ENCODE measurements at places on chromosomes 7 and 10.

- DNase-seq, result no peak
Measured at GRCh38 chr10:97683556-97684367, 3.3 kb downstream of the AVPI1 start.

DNA sequence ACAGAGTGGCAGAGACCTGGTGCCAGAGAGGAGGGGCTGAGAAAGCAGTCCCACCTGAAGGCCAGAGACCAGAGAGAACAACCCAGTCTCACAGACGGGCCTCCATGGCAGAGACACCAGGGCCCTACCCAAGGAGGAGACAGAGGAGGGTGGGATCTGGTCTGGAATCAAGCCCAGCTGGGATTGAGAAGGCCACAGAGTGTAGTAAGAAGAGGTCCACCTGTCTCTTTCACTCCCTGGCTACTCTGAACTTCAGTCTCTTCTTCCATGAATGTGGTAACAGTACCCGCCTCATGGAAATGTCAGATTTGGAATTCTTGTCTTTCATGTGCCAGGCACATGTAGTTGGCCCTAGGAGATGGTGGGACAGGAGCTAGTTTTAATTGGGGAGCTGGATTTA, 55.6 kb downstream of the CLIP2 start:
- no peak for DNase-seq

GRCh38 chr10:124614003-124614659, 130.0 kb downstream of the FAM53B start:
- no peak for DNase-seq

GRCh38 chr10:34644224-34644623, 170.9 kb downstream of the PARD3 start:
- no peak for DNase-seq

GRCh38 chr7:1940402-1940786, 270.3 kb downstream of the ELFN1 start:
- DNase-seq, result peak; percentile 76

DNA sequence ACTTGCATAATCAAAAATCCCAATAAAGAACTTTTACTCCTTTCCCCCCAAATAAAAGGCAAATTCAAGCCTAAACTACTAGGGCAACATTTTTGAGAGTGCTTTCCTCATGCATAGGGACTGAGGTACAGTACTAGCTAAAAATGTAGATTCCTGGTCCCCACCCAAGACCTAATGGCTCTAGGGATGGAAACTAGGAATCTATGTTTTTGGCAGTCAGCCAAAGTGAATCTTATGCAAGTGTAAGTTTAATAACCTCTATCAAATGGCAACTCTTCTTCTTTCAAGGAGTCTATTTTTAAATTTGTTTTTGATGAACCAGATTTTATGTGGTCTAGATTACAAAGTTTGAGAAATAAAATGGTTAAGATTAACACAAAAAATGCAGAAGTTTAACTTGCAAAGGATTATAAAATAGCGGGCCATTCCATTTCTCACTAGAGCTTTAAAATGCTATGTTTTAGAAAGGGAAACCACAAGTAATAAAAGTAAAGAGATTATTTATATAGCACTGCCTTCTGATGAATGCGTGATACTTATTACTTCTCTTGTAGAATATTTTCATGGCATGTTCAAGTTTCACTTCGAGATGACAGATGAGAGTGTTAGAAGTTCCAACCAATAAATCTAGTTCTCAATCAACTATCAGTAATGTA, 70.4 kb upstream of the MDFIC start:
- no peak for DNase-seq
